ENCODE measurements at places on chromosomes 7 and 10. TPM values are rescaled to one million over a fixed set of nuclear protein-coding genes. Genes with fewer than 3 reads are reported as not detected.
A peak's percentile ranks its signal among the peaks of the same experiment; 100 is the strongest.

DNA sequence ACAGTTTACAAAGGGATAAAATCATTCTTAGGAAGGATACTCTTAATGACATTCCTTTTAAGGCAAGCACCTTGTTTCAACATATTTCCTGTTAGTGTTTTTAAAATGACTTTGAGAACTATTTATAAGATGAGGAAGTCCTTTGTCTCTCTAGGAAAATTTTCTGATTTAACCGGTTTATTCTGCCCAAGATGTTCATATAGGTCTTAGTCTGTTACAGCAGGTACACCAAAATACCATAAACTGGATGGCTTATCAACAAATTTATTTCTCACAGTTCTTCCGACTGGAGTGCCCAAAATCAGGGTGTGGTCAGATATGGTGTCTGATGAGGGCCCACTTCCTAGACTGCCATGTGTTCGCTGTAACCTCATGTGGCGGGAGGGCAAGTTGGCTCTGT, 77.9 kb downstream of the GSAP start:
- H3K4me1 ChIP-seq = peaks cover 5% of the 10 kb centered on the region
- H3K27ac ChIP-seq = no peak overlapping the region
- no peak overlapping the region for H3K4me3 ChIP-seq
- peaks cover 15% of the 10 kb centered on the region for H3K27me3 ChIP-seq

DNA sequence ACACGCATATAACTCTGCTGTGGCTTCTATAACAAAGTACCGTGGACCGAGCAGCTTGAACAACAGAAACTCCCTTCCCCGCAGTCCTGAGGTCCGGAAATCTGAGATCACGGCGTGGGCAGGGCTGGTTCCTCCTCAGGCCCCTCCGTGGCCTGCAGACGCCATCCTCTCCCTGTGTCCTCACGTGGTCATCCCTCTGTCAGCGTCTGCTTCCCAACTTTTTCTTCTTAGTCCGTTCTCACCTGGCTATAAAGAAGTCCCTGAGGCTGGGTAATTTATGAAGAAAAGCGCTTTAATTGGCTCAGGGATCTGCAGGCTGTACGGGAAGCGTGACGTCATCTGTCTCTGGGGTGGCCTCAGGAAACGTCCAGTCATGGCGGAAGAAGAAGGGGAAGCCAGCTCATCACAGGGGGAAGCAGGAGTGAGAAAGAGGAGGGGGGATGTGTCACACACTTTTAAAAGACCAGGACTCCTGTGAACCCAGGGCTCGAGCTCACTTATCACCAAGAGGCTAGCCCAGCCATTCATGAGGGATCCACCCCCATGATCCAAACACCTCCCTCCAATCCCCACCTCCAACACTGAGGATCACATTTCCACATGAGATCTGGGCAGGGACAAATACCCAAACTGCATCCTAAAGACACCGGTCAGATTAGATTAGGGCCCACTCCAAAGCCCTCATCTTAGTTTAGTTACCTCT, 91.2 kb upstream of the INSIG1 start:
- no peaks in the 10 kb centered on the region for H3K27me3 ChIP-seq
- H3K27ac ChIP-seq = peak overlapping the region; percentile 99
- DNase-seq = peak; percentile 65
- H3K4me3 ChIP-seq = peak overlapping the region; percentile 86

DNA sequence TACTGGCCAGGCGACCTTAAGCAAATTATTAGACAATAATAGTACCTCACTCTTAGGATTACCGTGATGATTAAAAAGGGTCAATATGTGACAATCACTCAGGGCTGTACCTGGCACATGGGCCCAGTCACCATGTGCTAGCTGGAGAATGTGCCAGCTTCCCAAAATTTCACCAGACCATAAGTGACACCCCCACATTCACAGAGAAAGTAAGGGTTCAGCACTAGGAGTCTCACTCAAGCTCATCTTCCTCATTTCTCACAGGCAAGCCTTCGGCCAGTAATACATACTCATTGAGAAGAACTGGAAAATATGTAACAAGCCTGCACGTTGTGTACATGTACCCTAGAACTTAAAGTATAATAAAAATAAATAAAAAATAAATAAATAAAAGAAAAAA, 22.4 kb upstream of the C10orf71 start:
- no peak for DNase-seq
- H3K36me3 ChIP-seq = no peaks in the 10 kb centered on the region
- H3K4me3 ChIP-seq = no peak overlapping the region
- H3K27ac ChIP-seq = no peak overlapping the region
- H3K4me1 ChIP-seq = peaks cover 8% of the 10 kb centered on the region

Gene GIMAP8
- total RNA-seq = 6.1 TPM

DNA sequence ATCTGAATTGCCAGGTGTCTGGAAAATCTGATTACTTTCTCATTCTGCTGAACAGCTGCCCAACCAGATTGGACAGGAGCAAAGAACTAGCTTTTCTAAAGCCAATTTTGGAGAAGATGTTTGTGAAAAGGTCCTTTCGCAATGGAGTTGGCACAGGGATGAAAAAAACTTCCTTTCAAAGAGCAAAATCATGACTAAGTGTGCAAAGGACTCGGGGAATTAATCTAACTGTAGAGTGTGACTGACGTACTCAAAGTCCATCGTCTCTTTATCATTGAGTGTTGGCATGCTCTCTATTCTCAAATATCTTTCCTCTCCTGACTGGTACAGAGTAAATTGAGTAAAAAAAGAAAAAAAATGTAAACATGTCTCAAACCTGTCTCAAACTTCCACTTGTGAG, 3.3 kb downstream of the NPS start:
- no peaks in the 10 kb centered on the region for H3K36me3 ChIP-seq
- H3K27me3 ChIP-seq = no peaks in the 10 kb centered on the region
- H3K4me3 ChIP-seq = no peak overlapping the region
- no peak overlapping the region for H3K27ac ChIP-seq
- H3K4me1 ChIP-seq = no peaks in the 10 kb centered on the region

Gene SYT15B
- total RNA-seq = 0.23 TPM

DNA sequence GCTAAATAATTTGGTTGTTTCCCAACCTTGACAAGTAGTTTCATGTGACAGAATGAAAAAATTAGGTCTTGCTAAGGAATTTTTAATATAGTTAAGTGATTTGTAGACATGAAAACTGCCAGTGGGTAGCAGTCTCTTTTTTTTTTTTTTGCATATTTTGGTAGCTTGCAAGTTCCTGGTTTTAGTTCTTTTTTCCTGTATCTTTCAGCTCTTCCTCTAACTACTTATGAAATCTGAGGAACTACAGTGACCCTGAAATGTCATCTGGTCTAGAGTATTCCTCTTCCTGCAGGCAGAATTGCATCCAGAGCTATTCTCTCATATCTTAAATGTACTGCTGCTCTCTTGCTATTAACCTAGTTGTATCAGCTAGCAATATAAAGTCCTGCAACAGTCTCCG, 160.4 kb downstream of the HDAC9 start:
- H3K4me1 ChIP-seq = no peaks in the 10 kb centered on the region
- no peaks in the 10 kb centered on the region for H3K27me3 ChIP-seq
- no peak overlapping the region for H3K27ac ChIP-seq
- no peak overlapping the region for H3K4me3 ChIP-seq
- DNase-seq = no peak

Gene RAMP3
- total RNA-seq = 0.14 TPM

DNA sequence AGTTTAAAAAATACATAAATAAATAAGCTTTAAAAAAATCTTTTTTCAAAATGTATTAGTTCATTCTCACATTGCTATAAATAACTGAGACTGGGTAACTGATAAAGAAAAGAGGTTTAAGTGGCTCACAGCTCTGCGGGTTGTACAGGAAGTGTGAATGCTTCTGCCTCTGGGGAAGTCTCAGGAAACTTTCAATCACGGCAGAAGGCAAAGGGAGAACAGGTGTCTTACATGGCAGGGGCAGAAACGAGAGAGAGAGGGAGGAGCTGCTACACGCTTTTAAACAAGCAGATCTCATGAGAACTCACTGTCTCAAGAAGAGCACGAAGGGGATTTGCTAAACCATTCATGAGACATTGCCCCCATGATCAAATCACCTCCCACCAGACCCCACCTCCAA, 114.6 kb downstream of the DNAJC1 start:
- no peaks in the 10 kb centered on the region for H3K27me3 ChIP-seq
- H3K27ac ChIP-seq = no peak overlapping the region
- H3K36me3 ChIP-seq = peaks cover 39% of the 10 kb centered on the region
- no peak overlapping the region for H3K4me3 ChIP-seq
- DNase-seq = no peak
- H3K4me1 ChIP-seq = peaks cover 27% of the 10 kb centered on the region

GRCh38 chr10:72098301-72098835, 10.0 kb upstream of the SPOCK2 start:
- no peaks in the 10 kb centered on the region for H3K27me3 ChIP-seq
- DNase-seq = no peak
- peak overlapping the region; percentile 26 for H3K27ac ChIP-seq
- H3K4me1 ChIP-seq = peaks cover 59% of the 10 kb centered on the region
- peaks cover 71% of the 10 kb centered on the region for H3K36me3 ChIP-seq

DNA sequence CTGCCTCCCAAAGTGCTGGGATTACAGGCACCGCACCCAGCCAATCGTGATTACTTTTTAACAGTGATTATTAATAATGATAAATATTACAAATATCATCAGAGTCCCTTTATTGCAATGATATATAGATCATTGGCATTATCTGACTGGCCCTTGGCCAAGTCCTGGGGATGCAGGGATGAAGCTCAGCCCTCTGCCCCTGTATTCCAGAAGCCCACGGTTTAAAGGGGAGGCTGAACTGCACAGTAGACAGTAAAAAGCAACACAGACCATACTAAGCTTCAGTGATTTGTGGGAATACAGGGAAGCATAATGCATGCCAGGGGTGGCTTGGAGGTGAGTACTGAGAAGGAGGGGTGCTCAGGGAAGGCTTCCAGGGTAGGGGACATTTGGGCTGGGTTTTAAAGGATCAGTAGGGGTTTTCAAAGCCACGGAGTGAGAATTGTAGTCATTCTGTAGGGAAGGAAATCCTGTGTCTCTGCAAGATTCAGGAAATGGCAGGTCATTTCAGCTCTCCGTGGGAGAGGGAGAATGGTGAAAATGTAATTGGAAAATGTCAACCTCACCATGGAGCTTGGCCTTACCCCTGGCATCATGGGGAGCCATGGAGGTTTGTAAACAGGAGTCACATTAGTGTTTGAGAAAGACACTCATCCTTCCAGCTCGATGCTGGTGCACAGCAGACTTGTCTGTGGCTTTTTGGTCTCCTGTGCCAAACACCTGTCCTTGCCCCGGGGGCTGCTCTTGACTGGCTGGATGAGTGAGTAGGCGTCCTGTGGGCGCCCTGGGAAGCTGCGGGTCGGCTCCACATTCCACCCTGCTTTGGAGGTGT, 8.8 kb downstream of the ADAMTS14 start:
- H3K4me3 ChIP-seq = no peak overlapping the region

Gene FAM107B
- 99.4 TPM for total RNA-seq

Gene RTKN2
- 2.9 TPM for total RNA-seq

GRCh38 chr7:100685049-100685605, 8.9 kb downstream of the GIGYF1 start:
- H3K27ac ChIP-seq = no peak overlapping the region
- H3K27me3 ChIP-seq = no peaks in the 10 kb centered on the region
- peaks cover 43% of the 10 kb centered on the region for H3K36me3 ChIP-seq
- H3K4me1 ChIP-seq = peaks cover 3% of the 10 kb centered on the region
- H3K4me3 ChIP-seq = no peak overlapping the region
- DNase-seq = no peak

Gene ITGB8
- total RNA-seq = 0.05 TPM

Gene MBL2
- total RNA-seq = not detected

GRCh38 chr7:113307147-113307546, 188.8 kb upstream of the SMIM30 start:
- H3K4me3 ChIP-seq = no peak overlapping the region
- no peak for DNase-seq
- H3K27ac ChIP-seq = no peak overlapping the region
- peaks cover 2% of the 10 kb centered on the region for H3K4me1 ChIP-seq

DNA sequence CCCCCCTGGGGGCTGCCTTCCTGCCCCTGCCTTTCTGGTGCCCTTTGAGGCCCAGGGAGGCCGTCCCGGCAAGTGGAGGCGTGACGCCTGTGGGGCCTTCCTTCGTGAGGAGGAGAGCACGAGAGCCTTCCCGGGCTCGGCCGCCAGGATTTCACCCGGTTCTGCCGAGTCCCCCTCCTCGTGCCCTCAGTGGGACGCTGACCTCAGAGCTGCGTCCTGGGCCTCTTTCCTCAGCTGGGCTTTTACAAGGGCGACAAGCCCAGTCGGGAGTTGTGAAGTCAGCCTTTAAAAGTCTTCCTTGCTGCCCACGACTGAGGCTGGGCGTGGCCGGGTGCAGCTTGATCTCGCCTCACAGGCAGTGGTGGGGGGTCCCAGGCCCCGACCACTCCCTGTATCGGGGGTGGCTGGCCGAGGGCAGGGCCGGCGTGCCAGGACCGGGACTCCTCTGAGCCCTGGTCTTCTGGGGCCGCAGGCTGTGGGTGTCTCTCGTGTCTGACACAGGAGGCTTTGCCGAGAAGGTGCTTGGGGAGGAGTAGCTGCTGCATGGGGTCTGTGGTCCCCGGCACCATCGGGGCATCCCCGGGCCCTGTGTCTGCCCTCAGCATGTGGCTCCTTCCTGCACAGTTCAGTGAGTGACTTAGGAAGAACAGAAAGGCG, 41.8 kb downstream of the FAM20C start:
- no peak for DNase-seq
- H3K4me1 ChIP-seq = no peaks in the 10 kb centered on the region
- no peak overlapping the region for H3K27ac ChIP-seq
- H3K36me3 ChIP-seq = no peaks in the 10 kb centered on the region

GRCh38 chr7:107068156-107068555, 23.7 kb downstream of the PRKAR2B start:
- DNase-seq = no peak
- peaks cover 1% of the 10 kb centered on the region for H3K4me1 ChIP-seq
- H3K4me3 ChIP-seq = no peak overlapping the region

DNA sequence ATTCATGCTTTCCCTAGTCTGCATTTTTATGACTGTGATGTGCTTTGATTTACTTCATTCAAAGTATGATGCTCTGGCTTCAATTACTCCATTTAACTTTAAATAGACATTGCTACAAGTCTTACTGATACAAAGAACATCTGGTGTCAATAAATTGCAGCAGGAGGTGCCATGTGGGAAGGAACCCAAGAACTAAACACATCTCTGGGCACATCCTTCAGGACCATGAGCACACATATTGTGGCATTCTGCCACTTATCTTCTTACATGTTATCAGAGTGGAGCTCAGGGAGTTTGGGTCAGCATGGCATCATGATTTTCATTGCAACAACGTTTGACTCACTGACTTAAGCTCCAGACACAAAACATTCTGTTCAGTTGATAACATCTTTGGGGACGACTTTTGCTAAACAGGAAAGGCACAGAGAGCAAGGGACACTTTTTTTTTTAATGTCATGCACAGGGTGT, 227.0 kb downstream of the DKK1 start:
- no peak overlapping the region for H3K4me3 ChIP-seq
- DNase-seq = no peak
- no peaks in the 10 kb centered on the region for H3K36me3 ChIP-seq
- H3K27me3 ChIP-seq = no peaks in the 10 kb centered on the region

- H3K36me3 ChIP-seq = no peaks in the 10 kb centered on the region
- peaks cover 15% of the 10 kb centered on the region for H3K4me1 ChIP-seq
Observed at GRCh38 chr10:128277267-128277840, 151.1 kb upstream of the MKI67 start.

Gene CAV2
- total RNA-seq = not detected

GRCh38 chr10:77492368-77492994, 145.1 kb downstream of the KCNMA1 start:
- DNase-seq = no peak
- no peaks in the 10 kb centered on the region for H3K27me3 ChIP-seq
- H3K4me1 ChIP-seq = no peaks in the 10 kb centered on the region
- H3K4me3 ChIP-seq = no peak overlapping the region
